ENCODE measurements at places on chromosomes 5 and 9.
A peak's percentile ranks its signal among the peaks of the same experiment; 100 is the strongest.

- H3K27me3 ChIP-seq: no peaks in the 10 kb centered on the region
- no peak overlapping the region for H3K4me3 ChIP-seq
- no peak overlapping the region for H3K27ac ChIP-seq
- H3K36me3 ChIP-seq: peaks cover 12% of the 10 kb centered on the region
- H3K4me1 ChIP-seq: peaks cover 64% of the 10 kb centered on the region
These were observed 73.5 kb downstream of the IQGAP2 start for GRCh38 chr5:76476474-76477038.

DNA sequence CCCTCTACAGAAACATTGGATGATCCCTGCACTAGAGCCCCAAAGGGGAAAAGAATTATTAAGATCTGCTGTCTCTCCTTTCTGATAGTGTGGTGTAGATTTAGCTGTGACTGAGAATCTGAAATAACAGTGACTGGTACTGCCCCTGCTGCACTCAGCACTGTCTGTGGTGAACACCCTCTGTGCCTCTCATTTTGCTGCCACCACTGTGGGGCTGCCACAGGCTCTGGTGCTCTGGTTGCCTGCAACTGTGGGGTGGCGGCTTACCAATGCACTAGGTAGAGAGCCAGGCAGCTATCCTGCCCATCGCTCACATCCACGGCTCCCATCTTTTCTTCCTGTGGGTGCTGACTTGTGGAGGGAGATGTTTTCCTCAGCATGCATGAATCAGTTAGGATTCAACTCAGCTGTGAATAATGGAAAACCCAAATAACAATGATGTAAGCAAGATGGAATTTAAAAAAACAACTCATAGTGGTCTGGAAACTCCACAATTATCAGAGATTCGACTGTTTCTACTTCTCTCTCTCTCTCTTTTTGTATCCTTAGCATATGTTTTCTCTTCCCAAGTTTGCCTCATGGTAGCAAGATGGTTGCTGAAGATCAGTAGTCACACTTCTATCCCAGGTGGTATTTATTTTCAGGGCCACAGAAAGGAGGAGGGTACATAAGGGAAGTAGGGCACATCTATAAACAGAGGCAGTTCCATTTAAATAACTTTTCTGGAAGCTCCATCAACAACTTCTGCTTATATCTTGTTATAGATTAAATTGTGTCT is 99.8 kb upstream of the DAP start:
- no peak overlapping the region for H3K27ac ChIP-seq
- no peaks in the 10 kb centered on the region for H3K27me3 ChIP-seq
- H3K4me1 ChIP-seq: peaks cover 20% of the 10 kb centered on the region
- H3K4me3 ChIP-seq: no peak overlapping the region

DNA sequence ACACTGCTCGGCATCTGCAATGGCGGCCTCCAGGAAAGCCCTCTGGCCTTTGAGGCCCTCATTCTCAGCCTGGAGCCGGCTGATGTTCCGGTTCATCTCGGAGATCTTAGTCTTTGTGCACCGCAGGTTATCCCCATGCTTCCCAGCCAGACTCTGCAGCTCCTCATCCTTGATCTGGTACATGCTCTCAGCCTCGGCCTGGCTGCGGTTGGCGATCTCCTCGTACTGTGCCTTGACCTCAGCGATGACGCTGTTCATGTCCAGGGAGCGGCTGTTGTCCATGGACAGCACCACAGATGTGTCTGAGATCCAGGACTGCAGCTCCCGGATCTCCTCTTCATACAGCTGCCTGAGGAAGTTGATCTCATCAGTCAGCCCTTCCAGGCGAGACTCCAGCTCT is 21.9 kb downstream of the CEP120 start:
- H3K4me1 ChIP-seq: no peaks in the 10 kb centered on the region
- no peak for DNase-seq
- H3K27me3 ChIP-seq: no peaks in the 10 kb centered on the region
- peaks cover 26% of the 10 kb centered on the region for H3K36me3 ChIP-seq

- H3K4me3 ChIP-seq: no peak overlapping the region
- H3K27me3 ChIP-seq: peaks cover 14% of the 10 kb centered on the region
- no peak for DNase-seq
- no peaks in the 10 kb centered on the region for H3K36me3 ChIP-seq
- H3K27ac ChIP-seq: no peak overlapping the region
- H3K4me1 ChIP-seq: no peaks in the 10 kb centered on the region
These were observed 11.0 kb downstream of the RPP25L start for GRCh38 chr9:34600908-34601307.

DNA sequence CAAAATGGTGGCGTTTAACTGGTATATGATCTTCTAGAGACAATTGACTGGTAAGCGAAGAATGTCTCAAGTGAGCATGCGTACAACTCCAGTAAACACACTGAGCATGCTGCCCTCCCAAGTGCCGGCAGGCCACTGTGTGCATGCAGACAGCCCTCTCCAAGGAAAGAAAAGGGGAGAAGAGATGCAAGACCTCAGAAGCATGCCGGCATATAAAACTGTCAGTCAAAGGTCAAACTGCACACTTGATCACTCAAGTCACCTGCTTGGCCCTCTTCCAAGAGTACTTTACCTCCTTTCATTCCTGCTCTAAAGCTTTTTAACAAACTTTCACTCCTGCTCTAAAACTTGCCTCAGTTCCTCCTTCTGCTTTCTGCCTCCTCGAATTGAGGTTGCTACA is 910.2 kb downstream of the TAF11L14 start:
- no peaks in the 10 kb centered on the region for H3K4me1 ChIP-seq
- no peaks in the 10 kb centered on the region for H3K27me3 ChIP-seq
- no peaks in the 10 kb centered on the region for H3K36me3 ChIP-seq
- no peak for DNase-seq
- H3K27ac ChIP-seq: no peak overlapping the region

DNA sequence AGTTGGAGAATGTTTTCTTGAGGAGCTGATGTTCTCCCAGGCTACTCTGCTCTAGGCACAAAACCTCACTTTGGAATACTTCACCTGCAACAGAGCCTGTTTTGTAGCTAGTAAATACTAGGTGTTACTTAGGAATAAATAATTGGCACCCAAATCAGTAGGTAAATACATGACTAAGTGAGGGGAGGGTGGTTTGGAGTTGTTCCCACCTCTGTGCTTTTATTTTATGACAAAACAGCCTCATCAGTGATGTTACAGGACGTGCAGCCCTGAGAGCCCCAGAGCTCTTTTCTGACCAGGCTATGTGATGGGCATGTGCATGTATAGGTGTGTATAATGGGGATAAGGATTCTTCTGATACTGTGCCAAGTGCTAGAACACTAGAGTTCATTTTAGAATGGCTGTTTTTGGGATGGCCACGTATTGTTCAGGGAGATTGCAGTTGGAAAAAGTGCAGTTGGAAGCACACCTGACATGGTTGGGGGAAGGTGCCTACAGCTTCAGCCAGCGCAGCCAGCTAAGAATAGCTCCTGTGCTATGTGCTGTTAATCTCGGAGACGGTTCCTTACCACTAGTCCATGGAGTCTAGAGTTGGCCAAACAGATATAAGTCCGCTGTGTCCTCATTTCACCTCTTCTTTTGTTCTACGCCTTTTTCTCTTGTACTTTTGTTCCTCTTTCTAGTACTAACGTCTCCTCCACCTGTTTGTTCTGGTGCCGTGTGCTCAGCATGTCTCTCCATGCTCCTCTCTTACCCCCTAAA is 284.7 kb downstream of the FANCC start:
- no peak overlapping the region for H3K27ac ChIP-seq
- no peaks in the 10 kb centered on the region for H3K27me3 ChIP-seq
- no peak for DNase-seq
- peak overlapping the region; percentile 24 for H3K4me3 ChIP-seq
- no peaks in the 10 kb centered on the region for H3K36me3 ChIP-seq
- no peaks in the 10 kb centered on the region for H3K4me1 ChIP-seq

GRCh38 chr5:109880907-109881685 is 191.4 kb downstream of the MAN2A1 start:
- H3K4me1 ChIP-seq: no peaks in the 10 kb centered on the region
- no peak overlapping the region for H3K4me3 ChIP-seq
- no peak for DNase-seq
- no peaks in the 10 kb centered on the region for H3K36me3 ChIP-seq
- H3K27ac ChIP-seq: no peak overlapping the region

DNA sequence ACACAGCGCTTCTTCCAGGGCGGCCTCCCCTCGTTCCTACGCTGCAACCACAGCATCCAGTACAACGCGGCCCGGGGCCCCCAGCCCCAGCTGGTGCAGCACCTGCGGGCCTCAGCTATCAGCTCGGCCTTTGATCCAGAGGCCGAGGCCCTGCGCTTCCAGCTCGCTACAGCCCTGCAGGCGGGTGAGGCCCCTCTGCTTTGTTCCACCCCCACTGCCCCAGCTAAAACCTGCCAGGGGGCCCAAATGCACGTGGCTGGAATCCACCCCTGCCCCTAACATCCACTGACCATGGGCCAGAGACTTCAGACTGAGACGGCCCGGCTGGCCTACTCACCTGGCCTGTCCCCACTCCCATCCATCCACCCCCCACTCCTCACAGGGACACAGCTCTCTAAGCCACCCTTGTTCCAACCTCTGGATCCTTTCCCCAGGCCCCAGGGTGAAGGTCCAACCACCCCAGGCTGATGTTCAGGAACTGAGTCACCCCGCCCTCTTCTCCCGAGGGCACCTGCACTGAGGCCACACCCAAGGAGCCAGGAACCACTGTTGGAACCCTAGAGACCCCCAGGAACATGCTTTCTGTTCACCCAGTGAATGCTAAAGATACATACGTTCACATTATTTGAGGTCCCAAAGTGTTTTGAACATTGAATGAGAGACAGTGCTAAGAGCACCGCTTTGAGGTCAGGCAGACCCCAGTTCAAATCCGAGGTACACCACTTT is 18.9 kb upstream of the ASS1 start:
- H3K27me3 ChIP-seq: no peaks in the 10 kb centered on the region
- H3K4me3 ChIP-seq: no peak overlapping the region
- no peaks in the 10 kb centered on the region for H3K36me3 ChIP-seq
- H3K4me1 ChIP-seq: no peaks in the 10 kb centered on the region

DNA sequence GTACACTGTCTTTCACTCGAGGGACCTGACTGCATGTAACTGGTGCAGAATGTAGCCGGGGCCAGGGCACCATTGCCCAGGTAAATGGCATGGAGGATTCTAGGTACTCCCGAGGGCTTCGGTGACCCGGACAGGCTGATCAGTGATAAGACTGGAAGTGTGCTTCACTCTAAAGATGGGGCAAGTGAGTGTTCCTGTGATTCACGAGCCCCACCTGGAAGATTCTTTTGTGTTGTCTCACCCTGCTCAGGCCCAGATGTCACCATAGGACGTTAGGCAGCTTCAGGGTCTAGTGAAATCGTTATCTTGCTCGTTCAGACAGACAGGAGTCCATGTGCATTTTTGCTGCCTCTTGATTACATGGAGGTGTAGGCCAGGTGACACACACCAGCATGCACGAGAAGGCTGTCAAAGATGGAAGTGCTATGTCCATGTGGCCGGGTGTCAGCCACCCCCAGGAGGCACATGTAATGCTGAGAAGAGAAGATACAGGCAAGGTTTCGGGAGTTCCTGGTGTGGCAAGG is 73.9 kb downstream of the WNK2 start:
- no peaks in the 10 kb centered on the region for H3K27me3 ChIP-seq
- no peak overlapping the region for H3K27ac ChIP-seq
- no peaks in the 10 kb centered on the region for H3K36me3 ChIP-seq
- no peak for DNase-seq
- H3K4me1 ChIP-seq: no peaks in the 10 kb centered on the region

GRCh38 chr5:18601185-18601584 is 966.9 kb downstream of the TAF11L14 start:
- no peaks in the 10 kb centered on the region for H3K36me3 ChIP-seq
- no peak overlapping the region for H3K4me3 ChIP-seq
- H3K27ac ChIP-seq: no peak overlapping the region

GRCh38 chr9:108664309-108665255 is 191.2 kb downstream of the ACTL7B start:
- no peaks in the 10 kb centered on the region for H3K36me3 ChIP-seq
- no peak overlapping the region for H3K4me3 ChIP-seq
- no peaks in the 10 kb centered on the region for H3K27me3 ChIP-seq
- no peak overlapping the region for H3K27ac ChIP-seq
- peaks cover 10% of the 10 kb centered on the region for H3K4me1 ChIP-seq

GRCh38 chr5:116046261-116046660 is 14.0 kb downstream of the ARL14EPL start:
- H3K27ac ChIP-seq: no peak overlapping the region
- no peaks in the 10 kb centered on the region for H3K36me3 ChIP-seq
- no peaks in the 10 kb centered on the region for H3K4me1 ChIP-seq

DNA sequence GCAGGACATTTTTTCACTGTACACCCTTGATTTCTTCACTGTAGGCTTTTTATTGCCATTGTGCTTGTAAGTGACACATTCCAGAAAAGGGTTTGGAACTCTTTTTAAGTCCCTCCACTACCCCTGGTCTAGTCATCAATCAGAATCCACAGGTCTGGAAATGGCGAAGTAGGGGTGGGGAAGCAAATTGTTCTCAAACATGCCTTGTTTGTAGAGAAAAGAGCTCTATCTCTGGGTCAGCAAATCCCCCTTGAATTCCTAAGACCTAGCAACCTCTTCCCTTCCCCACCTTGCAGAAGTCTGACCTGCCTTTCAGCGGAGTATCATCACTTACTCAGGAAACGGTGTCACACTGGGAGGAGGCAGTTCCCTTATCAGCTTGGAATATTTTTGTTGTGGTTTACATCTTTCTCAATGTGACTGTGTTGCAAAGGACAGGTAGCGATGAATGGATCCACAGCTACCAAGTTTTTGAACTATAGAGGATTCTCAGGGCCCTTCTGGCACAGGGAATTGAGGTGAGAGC is 3.2 kb downstream of the SH3RF2 start:
- peaks cover 48% of the 10 kb centered on the region for H3K27me3 ChIP-seq
- H3K4me3 ChIP-seq: no peak overlapping the region
- no peaks in the 10 kb centered on the region for H3K36me3 ChIP-seq

DNA sequence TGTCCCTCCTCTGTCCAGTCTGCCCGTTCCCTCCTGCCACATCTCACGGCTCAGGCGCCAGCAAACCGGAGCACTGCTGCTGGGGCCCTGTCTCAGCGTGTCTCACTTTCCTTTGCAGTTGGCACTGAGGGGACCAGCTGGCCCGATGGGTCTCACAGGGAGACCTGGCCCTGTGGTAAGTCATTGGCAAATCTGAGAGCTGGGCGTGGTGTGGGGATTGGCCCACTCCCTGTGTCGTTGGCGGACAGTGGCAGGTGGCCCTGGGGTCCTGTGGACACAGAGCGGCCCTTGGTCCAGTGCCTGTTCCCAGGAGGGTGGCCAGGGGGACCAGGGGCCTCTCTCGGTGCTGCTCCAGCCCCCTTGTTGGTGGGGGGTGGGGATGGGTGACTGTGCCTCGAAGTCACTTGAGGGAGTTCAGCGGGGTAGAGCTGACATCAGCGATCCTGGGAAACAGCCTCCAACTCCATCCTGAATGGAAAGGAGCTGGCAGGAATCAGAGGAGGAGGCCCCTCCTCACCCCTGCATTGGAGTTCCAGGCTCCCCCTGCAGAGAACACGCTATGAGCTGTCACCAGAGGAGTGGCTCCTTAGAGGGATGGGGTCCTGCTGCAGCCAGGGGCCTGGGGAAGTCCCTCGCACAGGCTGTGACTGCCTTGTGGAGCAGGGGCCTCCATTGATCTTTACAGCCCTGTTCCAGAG is 111.0 kb downstream of the COL5A1 start:
- H3K27me3 ChIP-seq: no peaks in the 10 kb centered on the region
- no peak overlapping the region for H3K27ac ChIP-seq

All from common myeloid progenitor, CD34-positive (primary cell).